ENCODE measurements at places on chromosomes 2 and 18.

GRCh38 chr18:36211612-36212065, 24.3 kb downstream of the MOCOS start:
- no peak for DNase-seq
- no peaks in the 10 kb centered on the region for H3K36me3 ChIP-seq
- H3K4me1 ChIP-seq: no peaks in the 10 kb centered on the region
- H3K27ac ChIP-seq: no peak overlapping the region

DNA sequence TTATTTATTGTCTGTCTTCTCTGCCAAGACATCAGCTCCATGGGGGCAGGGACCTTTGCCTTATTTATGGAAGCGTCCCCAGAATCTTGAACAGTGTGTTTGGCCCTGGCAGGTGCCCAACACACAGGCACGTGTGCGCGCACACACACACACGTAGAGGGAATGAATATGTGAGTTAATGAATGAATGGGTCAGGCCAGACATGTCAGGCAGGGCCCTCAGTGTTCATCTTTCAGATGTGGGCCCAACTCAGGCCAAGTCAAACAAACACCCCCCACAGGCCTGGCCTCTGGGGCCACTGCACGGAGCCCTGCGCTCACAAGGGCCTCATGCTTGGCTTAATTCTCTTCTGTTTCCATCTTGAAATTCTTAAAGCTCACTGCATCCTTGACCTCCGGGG, 54.1 kb downstream of the DYSF start:
- no peaks in the 10 kb centered on the region for H3K4me1 ChIP-seq
- no peak for DNase-seq
- no peak overlapping the region for H3K27ac ChIP-seq

DNA sequence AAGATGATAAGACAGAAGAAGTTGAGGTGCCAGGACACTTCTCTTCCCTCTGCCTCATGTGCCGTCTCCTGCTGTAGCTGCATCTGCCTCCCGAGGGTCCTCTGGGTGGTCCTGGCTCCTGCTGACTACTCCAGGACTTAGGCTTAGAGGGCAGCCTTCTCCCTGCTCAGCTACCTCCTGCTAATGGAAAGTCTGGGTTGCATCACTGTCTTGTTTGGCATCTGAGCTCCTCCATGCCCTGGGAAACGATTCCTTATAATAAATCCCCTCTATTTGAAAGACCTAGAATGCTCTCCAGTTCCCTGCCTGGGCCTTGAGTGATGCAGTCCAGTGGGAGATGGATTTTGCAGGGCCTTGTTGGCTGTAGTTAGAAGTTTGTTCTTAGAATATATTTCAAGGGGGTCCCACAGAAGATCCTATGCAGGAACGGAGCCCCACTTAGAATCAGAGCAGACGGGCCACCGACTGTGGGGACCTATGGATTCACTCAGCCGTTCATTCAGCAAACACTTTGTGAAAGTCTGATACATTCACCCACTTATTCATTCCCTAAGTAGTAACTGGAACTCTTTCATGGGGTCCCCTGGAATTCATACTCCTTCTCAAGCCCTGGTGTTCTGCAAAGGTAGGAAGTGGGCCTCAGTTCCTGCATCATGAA, 269.8 kb upstream of the HDAC4 start:
- no peak for DNase-seq
- H3K27me3 ChIP-seq: no peaks in the 10 kb centered on the region
- no peaks in the 10 kb centered on the region for H3K4me1 ChIP-seq
- no peak overlapping the region for H3K4me3 ChIP-seq
- no peaks in the 10 kb centered on the region for H3K36me3 ChIP-seq

DNA sequence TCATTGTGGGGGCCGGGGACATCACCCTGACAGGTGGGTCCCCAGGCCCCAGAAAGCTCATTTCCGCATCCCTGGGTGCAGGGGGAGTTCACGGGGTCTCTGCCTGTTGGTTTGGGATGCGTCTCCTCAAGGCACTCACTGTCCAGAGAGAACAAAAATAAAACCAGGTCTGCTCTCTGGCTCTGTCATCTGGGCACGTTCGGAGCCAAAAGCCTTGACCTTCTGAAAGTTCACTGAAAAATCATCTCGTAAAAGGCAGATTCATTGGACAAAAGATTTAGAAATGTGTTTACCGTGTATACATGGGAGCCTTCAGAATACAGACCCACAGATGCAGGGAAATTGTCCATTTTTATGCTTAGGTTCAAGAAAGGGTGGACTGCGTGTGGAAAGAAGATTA, 26.6 kb downstream of the MLPH start:
- H3K36me3 ChIP-seq: no peaks in the 10 kb centered on the region
- H3K4me1 ChIP-seq: no peaks in the 10 kb centered on the region
- H3K27me3 ChIP-seq: peaks cover under 1% of the 10 kb centered on the region
- no peak overlapping the region for H3K27ac ChIP-seq
- no peak overlapping the region for H3K4me3 ChIP-seq
- no peak for DNase-seq

DNA sequence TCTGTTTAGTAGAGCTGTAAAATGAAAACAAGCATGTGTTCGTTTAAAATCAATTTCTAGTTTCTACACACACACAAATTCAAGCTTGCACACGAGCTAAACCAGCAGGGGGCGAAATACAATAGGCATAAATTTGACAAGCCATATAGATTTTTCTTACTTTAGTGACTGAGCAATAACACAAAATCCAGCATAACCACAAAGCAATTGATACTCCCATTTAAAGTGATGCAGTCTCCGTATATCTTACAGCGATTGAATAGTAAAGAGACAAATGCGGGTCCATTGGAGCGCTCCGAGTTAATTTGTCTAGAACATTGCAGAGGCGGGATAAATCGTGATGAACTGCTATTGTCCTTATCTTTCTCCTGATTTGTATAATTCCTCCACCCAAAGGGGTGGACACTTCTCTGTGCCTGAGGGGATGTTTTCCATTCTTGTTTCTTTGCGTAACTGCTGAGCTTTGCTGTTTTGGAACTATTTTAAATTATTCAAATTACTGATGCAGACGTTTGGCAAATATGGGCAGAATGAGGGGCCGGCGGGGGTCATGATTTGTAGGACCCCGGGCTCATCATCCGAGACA, 1.2 kb upstream of the AFTPH start:
- peaks cover 31% of the 10 kb centered on the region for H3K4me1 ChIP-seq
- DNase-seq: peak; percentile 84
- peaks cover 6% of the 10 kb centered on the region for H3K36me3 ChIP-seq

DNA sequence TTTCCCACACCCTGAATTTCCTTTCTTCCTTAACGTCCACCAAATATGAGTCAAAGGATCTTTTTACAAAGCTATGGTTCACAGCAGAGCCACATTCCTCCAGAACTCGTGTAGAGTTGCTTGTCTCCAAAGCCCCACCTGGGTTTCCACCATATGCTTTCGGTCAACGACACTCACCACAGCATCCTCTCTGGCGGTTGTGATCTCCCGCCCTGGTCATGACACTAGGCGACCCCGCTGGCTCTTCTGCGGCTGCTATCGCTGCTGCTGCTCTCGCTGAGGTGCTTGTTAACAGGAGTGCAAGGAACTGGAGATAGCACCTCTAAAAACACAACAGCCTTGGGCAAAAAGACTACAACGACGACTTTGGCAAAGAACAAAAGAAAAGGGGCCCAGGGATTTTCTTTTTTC, 340 bp downstream of the SLC40A1 start:
- H3K36me3 ChIP-seq: no peaks in the 10 kb centered on the region
- peak overlapping the region; percentile 71 for H3K4me3 ChIP-seq
- peaks cover 19% of the 10 kb centered on the region for H3K4me1 ChIP-seq

GRCh38 chr2:71711133-71711855, 257.9 kb downstream of the DYSF start:
- no peak for DNase-seq
- H3K4me1 ChIP-seq: no peaks in the 10 kb centered on the region
- H3K36me3 ChIP-seq: no peaks in the 10 kb centered on the region

GRCh38 chr2:100359576-100359975, 37.3 kb upstream of the LONRF2 start:
- no peak overlapping the region for H3K4me3 ChIP-seq
- no peaks in the 10 kb centered on the region for H3K4me1 ChIP-seq
- no peaks in the 10 kb centered on the region for H3K36me3 ChIP-seq
- no peak for DNase-seq

DNA sequence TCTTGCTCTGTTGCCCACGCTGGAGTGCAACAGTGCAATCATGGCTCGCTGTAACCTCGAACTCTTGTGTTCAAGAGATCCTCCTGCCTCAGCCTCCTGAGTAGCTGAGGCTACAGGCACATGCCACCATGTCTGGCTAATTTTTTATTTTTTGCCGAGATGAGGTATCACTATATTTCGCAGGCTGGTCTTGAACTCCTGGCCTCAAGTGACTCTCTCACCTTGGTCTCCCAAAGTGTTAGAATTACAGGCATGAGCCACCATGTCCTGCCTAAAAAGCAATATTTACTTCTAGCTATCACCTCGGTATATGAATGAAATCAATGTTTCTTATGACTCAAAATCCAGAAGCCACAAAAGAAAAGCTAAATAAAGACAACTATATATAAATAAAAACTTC, 2.2 kb downstream of the BUB1 start:
- peaks cover 51% of the 10 kb centered on the region for H3K36me3 ChIP-seq
- peaks cover 48% of the 10 kb centered on the region for H3K4me1 ChIP-seq
- peak; percentile 30 for DNase-seq
- H3K4me3 ChIP-seq: peak overlapping the region; percentile 74
- H3K27me3 ChIP-seq: no peaks in the 10 kb centered on the region
- peak overlapping the region; percentile 50 for H3K27ac ChIP-seq

GRCh38 chr2:138059487-138060300, 95.4 kb downstream of the HNMT start:
- H3K4me3 ChIP-seq: no peak overlapping the region
- no peaks in the 10 kb centered on the region for H3K27me3 ChIP-seq
- H3K27ac ChIP-seq: no peak overlapping the region
- H3K4me1 ChIP-seq: no peaks in the 10 kb centered on the region

DNA sequence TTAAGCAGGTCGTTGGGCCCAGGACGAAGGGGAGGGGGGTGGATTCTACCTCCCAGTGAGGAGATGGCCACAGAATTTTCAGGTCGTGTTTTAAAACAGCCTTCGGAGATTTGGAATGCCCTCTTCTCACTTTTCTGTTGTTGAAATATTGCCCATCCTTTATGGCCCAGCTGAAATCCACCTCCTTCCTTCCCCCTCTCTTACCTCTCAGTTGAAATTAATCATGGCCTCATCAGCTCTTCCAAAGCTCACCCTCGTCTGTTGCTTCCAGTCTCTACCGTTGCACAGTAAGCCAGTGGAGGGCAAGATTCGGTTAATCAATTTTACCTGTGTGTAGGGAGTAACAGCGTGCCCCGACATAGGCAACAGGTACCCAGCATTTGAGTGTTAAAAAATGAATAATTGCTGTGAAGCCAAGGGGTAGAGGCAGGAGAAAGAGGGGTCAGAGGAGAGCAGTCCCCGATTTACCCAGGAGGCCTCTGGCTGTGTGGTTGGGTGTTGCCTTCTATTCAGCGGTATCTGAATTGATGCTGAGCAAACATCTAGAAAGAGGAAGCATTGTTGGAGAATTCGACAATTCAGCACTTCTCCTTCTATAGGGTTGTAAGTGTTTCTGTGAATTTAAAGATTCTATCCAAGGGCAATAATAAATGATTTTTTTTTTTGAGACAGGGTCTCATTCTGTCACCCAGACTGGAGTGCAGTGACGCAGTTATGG, 8.6 kb upstream of the PDIA6 start:
- no peaks in the 10 kb centered on the region for H3K36me3 ChIP-seq
- DNase-seq: no peak
- H3K4me1 ChIP-seq: no peaks in the 10 kb centered on the region
- H3K27ac ChIP-seq: no peak overlapping the region
- H3K4me3 ChIP-seq: no peak overlapping the region
- H3K27me3 ChIP-seq: peaks cover 60% of the 10 kb centered on the region

- no peak overlapping the region for H3K27ac ChIP-seq
- no peak for DNase-seq
- no peaks in the 10 kb centered on the region for H3K27me3 ChIP-seq
- H3K4me1 ChIP-seq: no peaks in the 10 kb centered on the region
These were observed 711.3 kb upstream of the LRATD1 start for GRCh38 chr2:13921245-13921644.

GRCh38 chr18:36162981-36163380, 24.3 kb upstream of the MOCOS start:
- H3K27ac ChIP-seq: no peak overlapping the region
- H3K4me3 ChIP-seq: no peak overlapping the region
- H3K4me1 ChIP-seq: peaks cover 3% of the 10 kb centered on the region
- H3K36me3 ChIP-seq: peaks cover 55% of the 10 kb centered on the region

- H3K36me3 ChIP-seq: no peaks in the 10 kb centered on the region
- H3K27me3 ChIP-seq: no peaks in the 10 kb centered on the region
- no peak overlapping the region for H3K27ac ChIP-seq
- H3K4me3 ChIP-seq: no peak overlapping the region
- no peak for DNase-seq
- no peaks in the 10 kb centered on the region for H3K4me1 ChIP-seq
These were observed 31.0 kb downstream of the MRPL33 start for GRCh38 chr2:27802547-27802946.

- no peak for DNase-seq
- H3K36me3 ChIP-seq: no peaks in the 10 kb centered on the region
- H3K4me3 ChIP-seq: no peak overlapping the region
- no peak overlapping the region for H3K27ac ChIP-seq
These were observed 4.7 kb upstream of the CDK5R2 start for GRCh38 chr2:218954541-218955300.

- no peak overlapping the region for H3K4me3 ChIP-seq
- no peak overlapping the region for H3K27ac ChIP-seq
- no peaks in the 10 kb centered on the region for H3K36me3 ChIP-seq
- peaks cover 8% of the 10 kb centered on the region for H3K4me1 ChIP-seq
These were observed 35.5 kb upstream of the PELI1 start for GRCh38 chr2:64179582-64180321.

DNA sequence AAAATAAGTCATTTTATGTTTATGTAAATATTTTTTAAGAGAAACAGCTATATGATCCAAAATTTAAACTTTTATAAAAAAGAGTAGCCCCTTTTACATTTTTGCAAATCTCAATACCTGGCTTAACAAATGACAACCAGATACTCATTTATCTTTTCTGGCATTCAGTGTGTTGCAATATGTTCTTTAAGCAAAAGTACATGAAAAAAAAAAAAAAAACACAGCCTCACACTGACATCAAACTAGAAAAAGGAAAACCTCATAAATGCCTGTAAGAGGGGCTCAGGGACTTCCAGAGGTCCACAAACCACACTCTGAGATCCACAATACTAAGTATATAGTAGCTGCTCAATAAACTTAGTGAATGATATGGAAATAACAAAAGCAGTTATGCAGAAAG, 21.9 kb downstream of the PPP4R3B start:
- no peaks in the 10 kb centered on the region for H3K27me3 ChIP-seq
- no peak overlapping the region for H3K27ac ChIP-seq
- no peak overlapping the region for H3K4me3 ChIP-seq
- peaks cover 40% of the 10 kb centered on the region for H3K36me3 ChIP-seq
- no peak for DNase-seq
- peaks cover 23% of the 10 kb centered on the region for H3K4me1 ChIP-seq

Data from activated CD8-positive, alpha-beta T cell treated with anti-CD3 and anti-CD28 coated beads, Interleukin-2, amount 10 ng/mL, durations not matched to agents 7 days and 5 days (primary cell).